WTC11 (cell line): ENCODE measurements at places on chromosomes 5 and 9. TPM values are rescaled to one million over a fixed set of nuclear protein-coding genes. Genes with fewer than 3 reads are reported as not detected.

DNA sequence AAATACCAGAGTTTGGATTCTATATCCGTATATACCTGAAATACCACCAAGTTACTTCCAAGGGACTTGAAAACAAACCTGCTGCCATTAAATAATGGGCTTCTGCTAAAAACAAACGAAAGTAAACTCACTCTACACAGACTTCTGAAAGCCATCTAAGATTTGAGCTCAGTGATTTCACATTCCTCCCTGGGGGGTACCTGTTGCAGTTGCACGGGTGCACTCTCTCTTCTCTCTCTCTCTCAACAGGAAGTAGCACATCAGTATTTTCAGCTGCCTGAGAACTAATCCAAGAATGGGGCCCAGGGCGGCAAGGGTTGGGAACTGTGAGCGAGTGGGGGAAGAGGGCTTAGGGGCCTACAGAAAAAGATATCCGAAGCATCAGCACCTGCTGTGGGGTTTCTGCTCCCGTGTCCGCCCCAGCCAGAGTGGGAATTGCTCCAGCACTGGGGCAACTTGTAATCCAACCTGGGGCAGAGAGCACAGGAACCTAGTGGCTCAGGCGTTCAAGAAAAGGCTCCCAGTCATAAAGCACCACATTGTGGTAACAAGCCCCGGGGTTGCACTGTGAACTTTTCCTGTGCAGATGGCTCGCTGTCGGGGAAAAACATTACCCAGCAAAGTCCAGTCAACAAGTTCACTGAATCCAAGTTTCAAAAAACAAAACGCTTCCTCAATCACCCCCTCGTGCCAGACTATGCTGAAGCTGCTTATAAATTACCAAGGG is 99.8 kb downstream of the EFNA5 start:
- DNase-seq = peak; percentile 28

DNA sequence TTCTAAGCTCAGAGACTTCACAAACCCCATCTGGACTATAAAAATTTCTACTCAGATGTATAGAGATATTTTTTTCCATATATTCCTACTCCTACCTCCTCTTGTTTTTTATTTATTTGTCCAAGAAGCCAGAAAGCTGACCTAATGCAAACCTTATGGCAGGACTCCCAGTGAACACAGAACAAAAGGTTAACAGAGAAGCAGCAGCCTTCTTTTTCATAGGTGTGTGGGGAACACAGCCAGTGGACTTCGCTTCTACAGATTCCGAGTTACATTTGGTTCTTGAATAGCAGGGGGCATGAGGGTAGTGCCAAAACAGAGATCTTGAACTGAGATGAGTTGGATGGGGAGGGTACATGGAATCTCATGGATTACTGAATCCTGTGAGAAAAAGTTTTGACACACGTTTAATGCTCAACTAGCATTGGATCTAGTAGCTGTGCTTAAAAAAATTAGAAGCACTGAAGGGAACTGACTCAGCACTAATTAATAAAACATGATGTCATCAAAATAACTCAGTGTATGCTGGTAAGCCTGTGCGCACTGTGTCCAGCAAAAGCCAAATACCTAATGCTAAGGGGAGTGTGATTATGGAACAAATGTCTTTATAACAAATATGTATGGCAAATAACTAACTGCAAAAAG is 240.1 kb downstream of the GABRB2 start:
- no peak for DNase-seq

GRCh38 chr5:34509392-34509791 is 146.7 kb upstream of the RAI14 start:
- no peak for DNase-seq

GRCh38 chr5:174315871-174316270 is 270.4 kb downstream of the NSG2 start:
- no peak for DNase-seq

GRCh38 chr9:77697238-77697984 is 49.3 kb upstream of the GNA14 start:
- no peak for DNase-seq

DNA sequence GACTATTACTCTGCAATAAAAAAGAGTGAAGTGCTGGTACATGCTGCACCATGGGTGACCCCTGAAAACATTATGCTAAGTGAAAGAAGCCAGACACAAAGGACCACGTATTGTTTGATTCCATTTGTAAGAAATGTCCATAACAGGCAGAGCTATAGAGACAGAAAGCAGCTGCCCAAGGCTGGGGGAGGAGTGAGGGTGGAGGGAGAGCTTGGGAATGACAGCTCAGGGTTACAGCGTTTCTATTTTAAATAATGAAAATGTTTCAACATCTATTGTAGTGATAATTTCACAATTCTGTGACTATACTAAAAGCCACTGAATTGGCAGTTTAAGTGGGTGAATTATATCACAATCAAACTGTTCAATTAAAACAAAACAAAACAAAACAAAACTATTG is 81.7 kb downstream of the MYO10 start:
- no peak for DNase-seq

DNA sequence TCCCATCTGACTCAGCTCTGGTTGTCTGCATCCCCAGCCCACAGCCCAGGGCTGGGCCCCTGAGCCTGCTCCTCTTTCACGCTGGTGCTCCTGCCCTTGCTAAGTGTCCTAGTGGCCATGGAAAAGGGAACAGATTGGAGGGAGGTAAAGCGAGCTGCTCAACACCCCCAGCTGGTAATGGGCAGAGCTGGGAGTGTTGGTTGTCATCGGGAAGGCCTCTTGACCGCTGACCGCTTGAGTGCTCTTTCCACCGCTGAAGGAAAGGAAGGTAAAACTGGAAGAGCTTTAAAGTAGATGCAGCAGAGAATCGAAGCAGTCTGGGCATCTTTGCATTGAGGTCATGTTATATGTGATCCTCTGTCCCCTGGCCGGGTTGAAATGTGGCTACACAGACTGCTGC is 60.2 kb downstream of the CRB2 start:
- DNase-seq = no peak

- DNase-seq = no peak
Measured at GRCh38 chr9:6522263-6522662, 109.3 kb downstream of the UHRF2 start.

GRCh38 chr5:36802187-36802586 is 74.4 kb upstream of the NIPBL start:
- DNase-seq = no peak

DNA sequence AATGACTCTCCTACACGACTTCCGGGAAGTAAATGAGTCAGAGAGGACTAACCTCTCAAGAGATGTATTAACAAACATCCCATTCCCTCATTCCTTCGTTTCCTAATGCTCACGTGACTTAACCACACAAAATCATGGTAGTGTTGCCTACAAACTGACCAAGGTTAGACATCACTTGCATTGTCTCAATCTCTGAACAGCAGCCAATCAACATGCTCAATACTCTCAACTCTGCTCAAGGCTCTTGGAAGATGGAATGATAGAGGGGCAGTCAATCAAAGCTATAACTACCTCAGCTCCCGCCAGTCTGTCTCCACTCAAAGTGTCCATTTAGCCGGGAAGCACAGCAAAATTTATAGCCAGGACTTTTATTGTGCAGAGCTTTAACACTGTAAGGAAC is 143.8 kb upstream of the PIK3R1 start:
- DNase-seq = no peak

GRCh38 chr5:138274189-138274853 is at the start of gene GFRA3:
Gene GFRA3 (minus strand): TSS chr5:138274621. CDS start chr5:138274424, 197 bp downstream.
- peak; percentile 51 for DNase-seq

- DNase-seq = no peak
Measured at GRCh38 chr9:36041506-36041905, 4.8 kb downstream of the RECK start.

DNA sequence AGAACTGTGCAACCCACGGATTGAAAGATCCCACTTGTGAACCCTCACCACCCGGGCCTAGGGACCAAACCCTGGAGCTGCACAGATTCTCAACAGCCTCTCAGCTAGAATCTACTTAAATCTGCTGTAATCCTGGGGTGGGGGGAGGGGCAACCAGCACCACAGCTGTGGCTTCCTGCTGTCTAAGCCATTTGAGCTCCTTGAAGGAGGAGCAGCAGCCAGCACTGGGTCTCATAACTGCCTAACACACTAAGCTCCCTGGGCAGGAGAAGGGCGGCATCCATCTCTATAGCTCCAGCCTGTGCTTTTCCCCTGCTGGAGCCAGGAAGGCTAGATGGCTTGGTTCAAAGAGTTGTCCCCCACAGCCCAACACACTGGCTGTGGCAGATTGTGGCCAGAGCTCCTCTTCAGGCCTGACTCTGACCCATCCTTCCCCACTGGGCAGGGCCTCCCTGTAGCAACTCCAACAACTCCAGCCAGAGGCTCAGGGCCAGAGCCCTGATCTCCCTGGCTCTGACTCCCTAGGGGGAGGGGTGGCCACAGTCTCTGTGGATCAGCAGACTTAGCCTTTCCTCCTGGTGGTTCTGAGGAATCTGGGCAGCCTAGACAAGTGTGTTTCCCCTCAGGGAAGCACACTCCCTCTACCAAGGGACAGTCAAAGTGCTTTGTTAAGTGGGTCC is 72.0 kb upstream of the C9orf72 start:
- no peak for DNase-seq

DNA sequence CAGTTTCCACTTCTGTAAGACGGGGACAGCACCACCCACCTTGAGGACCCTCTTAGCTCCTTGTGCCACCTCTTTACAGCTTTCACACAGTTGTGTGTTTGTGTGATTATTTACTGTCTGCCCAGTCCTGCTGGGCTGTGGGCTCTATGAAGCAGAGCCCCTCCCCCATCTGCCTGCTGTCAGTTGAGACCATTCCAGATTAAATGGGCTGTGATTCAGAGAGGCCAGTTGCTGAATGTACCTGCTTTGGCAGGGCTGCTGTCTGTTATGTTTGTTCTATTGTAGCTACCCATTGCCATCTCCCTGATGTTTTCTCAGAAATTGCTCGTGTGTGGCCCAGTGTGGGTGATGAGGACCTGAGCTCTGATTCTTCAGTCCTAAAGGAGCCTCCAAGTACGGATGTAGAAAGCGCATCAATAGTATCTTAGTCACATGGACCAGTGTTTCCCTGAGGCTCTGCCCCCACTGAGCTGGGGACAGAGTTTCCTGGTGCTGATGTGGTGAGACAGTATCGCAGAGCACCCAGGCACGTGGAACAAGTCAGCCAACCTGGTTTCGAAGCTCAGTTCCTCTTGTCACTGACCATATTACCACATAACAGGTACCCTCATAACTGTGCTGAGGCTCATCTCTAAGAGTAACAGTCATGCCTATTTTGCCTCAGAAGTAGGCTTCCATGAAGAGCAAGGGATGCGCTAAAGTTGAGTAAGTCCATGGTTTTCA is 3.7 kb downstream of the ANGPTL2 start:
- no peak for DNase-seq

DNA sequence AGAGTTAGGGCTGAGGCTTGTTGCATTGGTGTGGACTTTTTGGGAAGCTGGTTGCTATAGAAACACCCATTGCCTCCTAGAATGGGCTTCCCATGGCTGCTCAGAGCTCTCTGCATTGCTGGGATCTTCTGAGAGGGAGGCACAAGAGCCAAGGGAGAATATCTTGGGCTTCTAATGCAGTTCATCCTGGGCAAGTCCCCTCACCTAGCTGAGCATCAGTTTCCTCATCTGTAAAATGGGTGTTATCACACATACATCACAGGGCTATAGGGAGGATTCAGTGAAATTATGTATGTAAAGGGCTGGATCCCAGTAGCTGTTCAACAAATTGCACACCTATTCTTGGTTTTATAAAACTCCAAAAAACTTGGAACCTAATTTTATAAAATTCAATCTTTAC is 106.1 kb upstream of the ALDH1B1 start:
- DNase-seq = no peak

- no peak for DNase-seq
Measured at GRCh38 chr5:171323806-171324632, 15.0 kb downstream of the TLX3 start.

DNA sequence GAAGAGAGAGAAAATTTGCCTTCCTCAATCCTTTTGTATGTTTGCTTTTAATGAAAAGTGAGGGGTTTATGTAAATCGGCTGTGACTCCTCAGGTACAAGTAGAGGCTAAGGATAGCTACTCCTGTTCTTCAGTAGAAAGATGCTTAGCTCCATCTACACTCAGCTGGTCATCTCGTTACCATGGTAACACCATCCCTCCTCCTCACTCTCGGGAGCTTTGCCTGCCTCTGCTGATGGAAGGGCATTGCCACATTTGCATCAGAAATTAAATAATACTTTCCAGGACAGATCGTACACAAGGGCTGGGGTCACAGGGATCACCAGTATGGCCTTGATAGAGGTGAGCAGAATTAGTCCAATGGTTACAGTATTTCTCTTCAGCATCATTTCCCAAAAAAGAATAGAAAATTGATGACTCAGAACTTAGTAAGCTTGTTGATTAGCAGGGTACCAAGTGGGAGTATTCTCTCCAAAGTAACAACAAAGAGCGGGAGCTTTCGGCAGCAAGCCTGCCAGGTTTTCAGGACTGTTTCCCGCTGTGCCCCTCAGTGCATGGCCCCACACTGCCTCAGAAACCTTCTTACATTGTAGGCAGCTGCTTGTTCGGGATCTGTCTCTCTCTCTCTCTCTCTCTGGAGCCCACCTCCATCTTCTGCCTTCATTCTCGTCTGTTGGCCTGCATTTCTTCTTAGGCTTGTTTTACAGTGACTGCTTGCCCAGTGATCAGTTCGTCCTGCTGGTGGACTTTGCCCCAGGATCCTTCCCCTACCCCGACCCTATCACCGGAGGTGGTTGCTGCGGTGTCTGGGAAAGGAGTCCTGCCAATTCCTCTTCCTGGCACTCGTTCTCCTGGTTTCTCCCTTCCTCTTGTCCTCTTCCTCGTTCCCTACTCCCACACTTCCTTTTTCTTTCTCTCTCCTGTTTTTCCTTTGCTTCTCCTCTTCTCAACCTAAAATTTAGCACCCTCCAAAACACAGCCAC is 51.9 kb upstream of the SNAPC3 start:
- DNase-seq = no peak

DNA sequence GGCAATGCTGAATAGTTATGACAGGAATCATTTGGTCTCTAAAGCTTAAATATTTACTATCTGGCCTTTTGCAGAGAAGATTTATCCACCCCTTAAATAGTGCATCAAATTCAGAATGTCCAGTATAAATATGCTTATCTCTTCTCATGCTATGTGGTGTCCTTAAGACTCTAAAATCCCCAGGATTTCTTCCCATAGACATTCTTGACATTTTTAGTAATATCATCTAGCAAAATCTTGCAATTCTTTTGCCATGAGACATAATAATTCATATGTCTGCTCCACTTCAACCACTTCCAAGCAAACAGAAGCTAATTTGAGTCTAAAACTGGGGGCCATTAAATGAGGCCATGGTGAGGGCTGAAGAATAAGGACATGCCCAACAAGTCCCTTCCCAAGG is 1923.4 kb upstream of the CDH9 start:
- DNase-seq = no peak

The RASGEF1C gene
- 0.44 to 0.96 TPM (median 0.82 TPM) in 3 replicates for total RNA-seq

The SLCO4C1 gene
- total RNA-seq = 5.4 to 6.2 TPM (median 6.0 TPM) in 3 replicates

The KCNV2 gene
- not detected in 3 replicates for total RNA-seq

The CAMK2A gene
- 0.13 to 0.16 TPM (median 0.14 TPM) in 3 replicates for total RNA-seq

The ELP1 gene
- total RNA-seq = 27.9 to 30.5 TPM (median 29.0 TPM) in 3 replicates

The CTSV gene
- total RNA-seq = 61.3 to 68.4 TPM (median 64.5 TPM) in 3 replicates

The PCDHGB2 gene
- total RNA-seq = 4.1 to 5.5 TPM (median 5.2 TPM) in 3 replicates

The C9orf153 gene
- 0.21 to 0.53 TPM in 2 of 3 replicates, not detected in the other for total RNA-seq

The ISCA1 gene
- 32.1 to 36.5 TPM (median 35.5 TPM) in 3 replicates for total RNA-seq

The SH3RF2 gene
- total RNA-seq = 0.83 to 1.6 TPM (median 0.98 TPM) in 3 replicates
